Breast epithelium (tissue), 4 donors: ENCODE measurements at places on chromosomes 12 and 14. TPM values are rescaled to one million over a fixed set of nuclear protein-coding genes. Genes with fewer than 3 reads are reported as not detected.

Gene KRT83
- not detected for total RNA-seq

Gene GZMB
- total RNA-seq: 1.3 TPM

Gene GLS2
- total RNA-seq: 4.6 TPM

Gene HAL
- 0.98 TPM for total RNA-seq

Gene MYL2
- total RNA-seq: not detected

Gene SVOP
- total RNA-seq: not detected

- DNase-seq: no peak
Observed at GRCh38 chr12:4141348-4142270, 132.0 kb upstream of the CCND2 start.

DNA sequence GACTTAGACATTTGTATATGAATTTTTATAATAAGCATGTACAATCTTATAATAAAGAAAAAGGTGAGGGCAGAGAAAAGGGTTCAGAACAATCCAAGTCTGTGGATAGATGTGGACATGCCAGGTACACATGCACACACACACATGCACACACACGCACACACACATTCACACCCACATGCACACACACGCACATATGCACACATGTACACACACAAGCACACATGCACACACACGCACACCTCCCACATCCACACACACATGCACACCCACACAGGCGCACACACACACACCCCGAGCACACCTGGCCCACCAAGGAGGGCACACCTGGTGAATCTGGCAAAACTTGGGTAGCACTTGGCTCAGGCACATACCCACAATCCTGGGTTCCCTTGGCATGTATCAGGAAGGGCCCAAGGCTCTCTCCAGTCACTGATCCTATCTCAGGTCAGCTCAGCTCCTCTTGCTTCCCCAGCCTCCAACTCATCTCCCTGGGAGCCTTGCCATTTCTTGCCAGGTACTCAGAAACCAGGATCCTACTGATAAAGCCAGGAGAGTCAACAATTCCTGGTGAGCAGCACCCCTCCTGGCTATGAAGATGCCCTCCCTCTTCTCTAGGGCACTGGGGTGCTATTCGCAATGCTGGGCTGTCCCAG, 18.6 kb upstream of the TMEM106C start:
- no peak for DNase-seq

DNA sequence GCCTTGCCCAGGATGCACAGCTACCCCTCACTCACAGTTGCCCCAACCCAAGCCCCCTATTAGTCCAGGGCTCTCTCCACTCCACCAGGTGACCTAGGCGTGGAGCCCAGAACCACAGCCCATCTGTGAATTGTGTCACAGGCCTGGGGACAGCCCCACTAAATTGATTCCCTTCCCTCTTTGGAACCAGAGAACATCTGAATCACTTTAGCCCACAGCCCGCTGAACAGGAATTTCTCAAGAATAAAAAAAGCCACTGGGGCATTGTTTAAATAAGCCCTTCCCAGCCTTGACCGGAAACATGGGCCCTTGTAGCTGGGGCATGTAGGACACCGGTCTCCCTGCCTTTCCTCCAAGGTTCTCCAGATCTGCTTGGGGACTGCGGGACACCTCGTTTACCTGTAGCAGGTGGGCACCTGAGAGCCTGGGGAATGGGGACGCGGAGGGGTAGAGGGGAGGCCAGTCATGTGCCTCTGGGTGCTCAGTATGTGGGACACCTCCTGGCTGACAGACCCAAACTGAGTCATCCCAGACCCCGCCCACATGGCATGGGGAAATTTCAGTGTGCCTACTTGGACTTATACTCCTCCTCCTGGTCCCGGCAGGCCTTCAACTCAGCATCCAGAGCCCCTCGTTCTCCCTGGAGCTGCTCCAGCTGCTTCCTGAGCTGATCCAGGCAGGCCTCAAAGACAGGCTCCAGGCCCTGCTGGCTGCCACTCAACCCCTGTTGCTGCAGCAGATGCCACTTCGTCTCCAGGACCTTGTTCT, 1.3 kb downstream of the KRT78 start:
- DNase-seq: no peak

DNA sequence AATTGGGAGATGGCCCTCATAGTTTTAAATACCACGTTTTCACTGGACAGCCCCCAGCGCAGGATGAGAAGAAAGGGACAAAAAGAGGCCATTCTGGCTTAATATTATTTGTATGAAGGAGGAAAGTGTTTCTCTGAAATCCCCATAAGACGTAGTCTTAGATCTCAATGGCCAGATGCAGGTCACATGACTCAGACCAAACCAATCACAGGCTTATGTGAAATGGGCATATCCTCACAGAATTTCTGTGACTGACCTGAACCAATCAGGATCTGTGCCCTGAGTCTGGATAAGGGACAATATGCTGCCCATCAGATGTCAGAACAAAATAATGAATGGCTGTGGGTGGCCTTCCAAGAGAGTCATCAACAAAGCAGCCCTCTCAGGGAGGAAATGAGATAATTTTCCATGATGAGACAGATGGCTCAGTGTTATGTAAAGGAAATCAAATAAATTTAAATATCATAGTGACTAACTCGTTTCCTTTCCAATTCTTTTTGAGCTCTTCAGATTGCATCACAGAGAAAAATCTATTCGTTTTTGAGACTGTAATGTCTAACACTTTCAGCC, 1009.5 kb upstream of the TMEM132C start:
- DNase-seq: no peak

DNA sequence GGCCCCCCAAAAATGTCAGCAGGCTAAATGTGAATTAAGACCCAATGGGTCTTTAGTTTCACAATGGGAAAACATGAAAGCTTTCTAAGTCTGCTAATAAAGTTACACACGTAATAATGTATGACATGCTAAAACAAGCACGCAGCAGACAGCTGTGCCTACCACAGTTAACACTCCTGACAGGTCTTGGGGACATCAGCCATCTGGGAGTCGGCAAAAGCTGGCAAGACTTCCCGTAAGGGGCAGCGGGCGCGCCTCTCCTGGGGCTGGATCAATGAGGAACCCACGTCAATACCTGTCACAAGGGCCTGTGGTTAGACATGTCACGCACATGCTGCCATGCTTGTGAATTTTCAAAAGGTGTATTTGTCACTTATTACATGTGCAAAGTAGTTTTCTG, 45.0 kb downstream of the ACTN1 start:
- no peak for DNase-seq

DNA sequence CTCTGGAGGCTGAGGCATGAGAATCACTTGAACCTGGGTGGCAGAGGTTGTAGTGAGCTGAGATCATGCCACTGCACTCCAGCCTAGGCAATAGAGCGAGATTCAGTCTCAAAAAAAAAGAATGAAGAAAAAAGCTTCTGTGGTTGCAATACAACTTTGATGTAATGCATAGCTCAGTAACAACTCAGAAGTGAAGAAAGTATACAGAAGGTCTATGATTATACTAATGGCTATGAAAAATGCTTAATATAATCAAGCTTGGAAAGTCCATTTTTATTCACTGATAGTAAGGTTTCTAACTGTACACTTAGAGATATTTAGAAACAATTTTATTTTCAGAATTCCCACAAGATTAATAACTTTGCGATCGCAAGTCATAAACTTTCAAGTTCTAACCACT, 88.2 kb upstream of the FRMD6 start:
- no peak for DNase-seq

GRCh38 chr14:54177641-54178621, 218.9 kb upstream of the CDKN3 start:
- no peak for DNase-seq

DNA sequence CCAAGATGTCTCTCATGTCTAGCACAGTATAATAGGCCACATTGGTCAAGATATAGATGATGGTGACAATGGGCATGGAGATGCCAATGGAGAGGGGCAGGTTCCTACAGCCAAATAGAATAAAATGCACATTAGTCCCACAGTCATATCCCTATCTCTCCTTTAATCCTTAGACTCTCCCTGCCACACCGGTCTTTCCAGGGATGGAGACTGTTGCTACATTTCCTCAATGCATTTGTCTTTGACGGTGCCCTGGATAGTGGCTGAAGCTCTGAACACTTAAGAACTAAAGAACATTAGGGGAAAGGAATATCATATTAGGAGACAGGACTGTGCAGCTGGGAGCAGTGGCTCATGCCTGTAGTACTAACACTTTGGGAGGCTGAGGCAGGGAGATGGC, 9.7 kb downstream of the OXA1L start:
- DNase-seq: no peak
